ENCODE measurements at places on chromosomes 4 and X.
A peak's percentile ranks its signal among the peaks of the same experiment; 100 is the strongest.

DNA sequence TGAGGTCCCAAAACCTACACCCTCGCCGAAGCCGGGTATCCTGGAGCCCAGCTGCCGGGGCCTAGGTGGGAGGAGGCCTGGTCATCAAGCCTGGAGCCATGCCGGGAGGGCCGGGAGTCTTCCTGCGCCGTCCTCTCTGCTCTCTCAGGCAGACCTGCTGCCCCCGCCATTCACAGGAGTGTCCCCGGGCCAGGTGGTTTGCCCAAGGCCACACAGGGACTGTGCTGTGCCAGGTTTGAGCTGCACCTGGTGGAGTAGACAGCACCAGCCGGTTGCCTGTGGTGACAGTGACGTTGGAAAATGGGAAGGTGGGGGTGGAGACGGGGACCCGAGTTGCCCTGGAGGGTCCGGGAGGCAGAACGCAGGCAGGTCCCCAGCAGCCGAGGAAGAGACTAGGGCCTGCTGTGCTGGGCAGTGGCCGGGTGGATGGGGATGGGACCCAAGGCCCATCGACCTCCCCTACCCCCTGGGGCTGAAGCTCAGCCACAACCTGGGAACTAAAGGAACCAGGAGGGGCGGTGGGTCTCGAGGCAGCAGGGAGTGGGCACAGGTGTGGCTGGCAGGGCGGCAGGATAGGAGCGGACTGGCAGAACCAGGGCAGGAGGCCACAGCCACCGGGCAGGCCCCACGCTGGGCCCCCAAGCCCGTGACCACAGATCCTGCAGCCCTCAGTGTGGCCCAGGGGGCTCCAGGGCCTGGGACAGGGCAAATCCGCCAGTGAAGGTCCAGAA, 9.5 kb downstream of the DOK7 start:
- no peak for DNase-seq

- DNase-seq, result no peak
Measured at GRCh38 chrX:135114392-135114791, 5.9 kb downstream of the ETDB start.

GRCh38 chr4:73434311-73434710, 1.7 kb upstream of the AFP start:
- no peak for DNase-seq

DNA sequence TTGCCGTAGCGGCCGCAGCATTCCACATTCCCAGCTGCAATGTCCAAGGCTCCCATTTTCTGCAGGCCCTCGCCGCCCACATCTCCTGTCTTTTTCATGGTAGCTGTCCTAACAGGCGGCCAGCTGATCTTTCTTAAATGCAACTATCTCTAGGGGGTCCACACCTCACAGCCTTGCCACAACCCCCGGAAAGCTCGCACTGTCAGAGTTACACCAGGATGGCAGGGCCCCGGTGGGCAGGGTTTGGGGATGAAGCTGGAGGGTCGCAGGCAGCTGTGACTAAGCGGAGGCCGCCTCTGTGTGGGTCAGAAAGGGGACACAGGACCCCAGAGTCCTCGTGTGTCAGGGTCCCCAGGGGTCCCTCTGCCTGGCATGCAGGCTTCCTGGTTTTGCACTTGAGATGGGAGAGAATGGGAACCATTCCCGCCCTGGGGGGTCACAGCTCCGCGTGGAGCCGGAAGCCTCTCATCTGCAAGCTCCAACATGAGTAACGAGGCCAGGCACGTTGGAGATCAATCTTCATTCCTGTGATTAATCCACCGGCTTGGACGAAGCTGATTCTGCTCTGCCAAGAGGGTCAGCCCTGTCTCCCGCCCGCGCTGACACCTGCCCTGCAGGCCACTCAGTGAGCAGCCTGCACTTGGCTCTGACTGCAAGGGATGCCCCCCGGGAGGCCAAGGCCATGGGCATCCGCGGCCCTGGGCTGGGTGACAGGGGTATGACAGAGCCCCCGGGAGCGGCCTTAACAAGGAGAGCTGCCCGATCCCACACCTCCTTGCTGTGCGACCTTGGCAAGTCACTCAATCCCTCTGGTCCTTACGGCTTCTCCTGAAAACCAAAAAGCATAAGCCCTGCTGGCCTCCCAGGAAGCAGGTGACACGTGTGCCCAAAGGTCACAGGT, 97.9 kb downstream of the ADRA2C start:
- no peak for DNase-seq

DNA sequence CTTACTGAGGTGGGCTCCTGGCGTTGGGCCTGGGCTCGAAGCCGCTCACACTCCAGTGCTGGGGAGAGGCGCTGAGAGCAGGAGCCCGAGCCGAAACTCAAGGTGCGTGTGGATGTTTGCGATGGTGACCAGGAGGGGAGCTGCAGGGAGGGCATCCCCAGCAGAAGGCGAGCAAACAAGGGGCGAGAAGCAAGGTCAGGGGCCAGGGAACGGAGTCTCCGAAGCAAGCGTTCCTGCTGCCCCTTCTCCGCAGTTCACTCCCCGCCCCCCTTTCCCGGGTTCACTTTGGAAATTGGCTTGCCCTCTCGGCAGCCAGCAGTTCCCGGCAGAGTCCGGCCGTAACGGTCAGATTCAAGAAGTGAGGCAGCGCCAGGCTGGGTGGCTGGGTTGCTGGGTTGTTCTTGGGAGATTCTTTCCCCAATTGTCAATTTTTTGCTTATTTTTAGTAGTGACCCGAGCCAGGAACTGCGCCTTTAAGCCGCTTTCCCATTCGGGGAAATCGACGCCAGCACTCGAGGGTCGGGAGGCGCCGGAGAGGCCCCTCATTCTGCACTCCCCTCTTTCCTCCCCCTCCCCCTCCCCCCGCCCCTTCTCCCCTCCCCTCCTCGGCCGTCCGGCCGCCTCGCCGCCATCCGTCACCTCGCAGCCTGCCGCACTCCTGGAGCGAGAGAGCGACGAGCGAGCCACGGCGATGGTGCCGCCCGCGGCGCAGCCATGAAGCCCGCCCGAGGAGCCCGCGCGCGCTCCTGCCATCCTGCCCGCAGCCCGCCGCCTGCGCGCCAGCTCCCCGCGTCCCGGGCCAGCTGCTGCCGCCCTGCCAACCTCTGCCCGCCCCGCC, at the start of gene FRMPD3:
TSS of gene FRMPD3 (plus strand) at position 655 of the 838 bp plus-strand sequence. CDS start 76,937 bp downstream, outside the sequence.
- no peak for DNase-seq

DNA sequence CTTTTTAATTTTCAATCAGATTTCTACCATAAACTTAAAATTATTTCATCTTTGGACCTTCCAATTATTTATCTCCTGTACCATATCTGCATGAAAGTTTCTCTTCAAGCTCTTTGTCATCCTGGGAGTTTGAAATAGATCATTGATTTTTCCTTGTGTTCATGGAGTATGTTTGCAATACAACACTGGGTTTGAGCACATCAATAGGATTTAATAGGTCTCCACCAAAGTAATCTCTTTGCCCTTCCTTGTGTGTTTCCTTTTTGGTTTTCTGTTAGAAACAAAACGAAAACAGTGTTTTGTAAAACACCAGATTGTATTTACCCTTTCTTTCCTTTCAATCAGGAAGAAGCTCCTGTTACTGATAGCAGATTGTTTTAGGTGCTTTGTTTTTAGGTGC, 11.9 kb downstream of the FMR1 start:
- DNase-seq, result no peak

- DNase-seq, result no peak
Measured at GRCh38 chr4:140423106-140423505, 4.3 kb downstream of the CLGN start.

DNA sequence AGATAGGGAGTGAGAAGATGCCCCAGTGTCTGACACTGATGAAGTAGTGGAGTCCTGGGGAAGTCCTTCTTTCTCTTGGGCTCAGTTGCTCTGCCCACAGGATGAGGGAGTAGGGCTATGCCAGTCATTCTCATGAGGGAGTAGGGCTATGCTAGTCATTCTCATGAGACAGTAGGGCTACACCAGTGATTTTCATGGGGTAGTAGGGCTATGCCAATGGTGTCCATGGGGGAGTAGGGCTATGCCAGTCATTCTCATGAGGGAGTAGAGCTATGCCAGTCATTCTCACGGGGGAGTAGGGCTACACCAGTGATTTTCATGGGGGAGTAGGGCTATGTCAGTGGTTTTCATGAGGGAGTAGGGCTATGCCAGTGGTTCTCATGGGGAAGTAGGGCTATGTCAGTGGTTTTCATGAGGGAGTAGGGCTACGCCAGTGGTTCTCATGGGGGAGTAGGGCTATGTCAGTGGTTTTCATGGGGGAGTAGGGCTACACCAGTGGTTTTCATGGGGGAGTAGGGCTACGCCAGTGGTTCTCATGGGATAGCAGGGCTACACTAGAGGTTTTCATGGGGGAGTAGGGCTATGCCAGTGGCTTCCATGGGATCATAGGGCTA, 43.3 kb upstream of the SOD3 start:
- DNase-seq, result no peak

DNA sequence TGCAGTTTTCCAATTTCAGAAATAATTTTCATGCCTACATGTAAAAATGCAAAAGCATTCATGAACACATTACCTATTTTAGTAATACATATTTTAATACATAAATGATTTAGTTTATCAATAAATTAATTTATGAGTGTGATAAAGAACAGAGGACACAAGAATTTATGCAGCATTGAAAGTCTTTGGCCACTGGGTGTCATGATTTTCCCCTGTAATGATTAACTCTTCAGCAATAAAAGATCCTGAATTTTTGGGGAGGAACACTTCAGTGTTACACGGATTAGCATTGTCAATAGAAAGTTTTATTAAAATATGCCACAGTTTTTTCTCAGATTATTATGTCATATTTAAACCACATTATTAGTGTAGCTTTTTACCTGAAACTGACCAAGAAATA, 8.6 kb upstream of the VCX2 start:
- DNase-seq, result peak; percentile 17

DNA sequence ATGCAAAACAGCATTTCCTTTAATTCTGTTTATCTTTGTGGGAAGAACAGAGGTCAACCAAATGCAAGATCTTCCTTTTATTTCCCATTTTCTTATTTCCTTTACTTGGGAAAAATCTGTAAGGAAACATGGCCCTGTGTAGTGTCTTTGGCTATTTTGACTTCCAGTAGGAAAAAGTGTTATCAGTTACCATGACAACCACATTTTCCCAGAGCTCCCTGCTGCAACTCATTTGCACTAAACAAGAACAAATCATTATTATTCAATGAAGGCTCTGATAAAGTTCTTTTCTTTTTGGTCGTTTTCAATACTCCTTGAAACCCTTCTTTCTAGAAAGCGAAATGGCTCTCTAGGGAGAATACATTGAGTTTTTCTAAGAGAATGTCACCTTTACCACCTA, 117.2 kb upstream of the DDX53 start:
- DNase-seq, result no peak

DNA sequence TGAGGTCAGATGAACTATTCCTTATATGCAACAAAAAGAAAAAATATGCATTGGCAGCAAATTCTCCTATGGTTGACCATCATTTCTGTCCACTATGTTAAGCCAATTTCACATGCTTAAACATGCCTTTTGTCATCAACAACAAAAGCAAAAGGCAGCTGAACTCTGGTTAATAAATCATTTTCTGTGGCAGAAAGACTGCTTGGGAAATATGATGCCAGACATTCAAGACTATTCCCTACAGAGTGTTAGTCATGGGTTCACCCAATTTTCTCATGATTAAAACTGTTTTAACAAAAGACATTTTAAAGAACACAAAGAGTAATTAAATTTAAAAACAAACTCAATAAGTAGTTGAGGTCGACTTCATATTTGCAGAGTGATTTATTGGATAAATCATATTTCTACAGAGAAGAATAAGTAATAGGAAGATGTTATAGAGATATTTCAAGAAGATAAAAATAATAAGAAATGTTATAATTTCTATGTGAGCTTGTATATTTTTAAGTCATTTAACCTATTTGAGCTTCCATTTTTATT, 890.6 kb downstream of the STPG2 start:
- DNase-seq, result no peak

DNA sequence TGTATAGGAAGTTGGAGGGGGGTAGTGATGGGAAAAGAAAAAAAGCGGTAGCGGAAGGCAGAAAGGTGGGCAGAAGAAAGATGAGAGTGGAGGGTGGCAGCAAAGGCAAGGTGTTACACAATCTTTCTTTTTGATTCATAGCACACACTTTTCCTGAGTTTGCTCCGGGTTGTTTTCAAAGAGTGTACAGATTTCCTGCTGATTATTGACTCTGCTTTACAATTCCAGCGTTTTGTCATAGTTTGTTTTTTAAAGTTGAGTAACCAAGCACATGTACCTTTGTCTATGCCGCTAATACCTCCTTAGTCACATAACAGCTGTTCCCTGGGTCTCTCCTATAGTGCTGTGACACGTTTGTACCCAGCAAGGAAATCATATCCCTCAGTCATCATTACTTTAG, 50.3 kb downstream of the AGA start:
- DNase-seq, result no peak

DNA sequence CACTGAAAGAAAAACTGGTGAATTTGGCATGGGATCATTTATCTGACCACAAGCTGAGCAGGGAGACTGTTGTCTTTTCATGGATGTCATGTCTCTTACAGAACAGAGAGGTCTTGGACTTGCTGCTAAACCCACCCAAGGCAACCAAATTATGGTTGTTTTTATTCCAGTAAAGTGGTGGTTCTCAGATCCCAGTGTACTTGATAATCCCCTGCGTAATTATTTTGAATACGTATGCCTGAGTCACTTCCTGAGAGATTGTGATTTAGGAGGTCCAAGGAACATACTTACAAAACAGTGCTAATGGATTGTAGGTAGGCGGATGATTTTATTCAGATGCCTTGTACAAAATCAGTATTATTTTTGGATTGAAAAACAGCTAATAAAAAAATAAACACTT, 585.6 kb downstream of the IL1RAPL1 start:
- DNase-seq, result no peak

GRCh38 chrX:141839856-141840255, 1.7 kb downstream of the MAGEC3 start:
- no peak for DNase-seq

GRCh38 chr4:54571293-54572151, 86.2 kb upstream of the KIT start:
- DNase-seq, result peak; percentile 35

GRCh38 chr4:70559211-70559830, 32.7 kb upstream of the AMBN start:
- peak; percentile 81 for DNase-seq

- peak; percentile 13 for DNase-seq
Measured at GRCh38 chr4:64407000-64407399, 2.2 kb downstream of the TECRL start.

- DNase-seq, result no peak
Measured at GRCh38 chr4:17469931-17470674, 41.8 kb downstream of the QDPR start.

- no peak for DNase-seq
Measured at GRCh38 chr4:98485816-98486345, 172.5 kb downstream of the TSPAN5 start.

DNA sequence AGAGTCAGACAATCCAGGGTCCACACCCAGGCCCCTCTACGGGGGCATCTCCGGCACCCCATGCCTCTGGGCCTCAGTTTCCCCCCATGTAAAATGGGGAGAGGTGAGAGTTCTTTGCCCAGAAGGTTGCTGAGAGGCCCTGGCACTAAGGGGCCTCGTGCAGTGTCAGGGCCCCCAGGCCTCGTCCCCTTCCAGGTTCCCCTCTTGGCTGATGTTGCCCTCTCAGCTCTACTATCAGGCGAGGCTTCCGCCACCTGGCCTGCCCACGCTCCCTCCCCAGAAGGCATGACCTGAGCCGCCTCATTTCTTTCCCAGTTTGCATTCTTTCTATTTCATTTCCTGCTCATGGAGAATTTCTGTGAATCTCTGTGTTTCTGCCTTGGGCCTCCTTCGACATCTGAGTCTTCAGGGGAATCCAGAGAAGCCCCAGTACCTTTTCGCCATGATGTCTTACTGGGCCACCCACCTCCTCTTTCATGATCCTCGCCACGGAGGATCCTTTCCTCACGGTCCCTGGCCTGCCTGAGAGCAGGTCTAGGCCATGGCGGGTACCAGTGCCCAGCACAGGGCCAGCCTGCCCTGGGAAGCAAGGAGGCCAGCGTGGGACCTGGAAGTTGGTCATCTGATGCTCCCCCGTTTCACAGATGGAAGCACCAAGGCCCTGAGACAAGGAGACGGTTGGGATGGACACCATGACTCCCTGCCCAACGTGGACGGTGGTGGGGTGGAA, 21.9 kb upstream of the MRFAP1 start:
- DNase-seq, result no peak

Measured in umbilical cord (tissue), 2 donors.